ENCODE measurements at places on chromosomes 4 and X.

DNA sequence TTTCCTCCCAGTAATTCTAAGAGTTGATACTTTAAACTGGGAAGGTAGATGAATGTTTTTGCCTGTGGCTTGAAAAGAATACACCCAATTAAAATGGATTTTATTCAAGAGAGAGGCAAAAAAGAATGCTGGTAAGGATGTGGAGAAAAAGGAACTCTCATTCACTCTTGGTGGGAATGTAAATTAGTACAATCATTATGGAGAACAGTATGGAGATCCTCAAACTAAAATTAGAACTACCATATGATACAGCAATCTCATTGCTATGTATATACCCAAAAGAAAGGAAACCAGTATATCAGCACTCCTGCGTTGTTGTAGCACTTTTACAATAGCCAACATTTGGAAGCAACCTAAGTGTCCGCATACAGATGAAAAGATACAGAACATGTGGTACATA is 75.2 kb downstream of the ANKRD50 start:
- no peak for DNase-seq

GRCh38 chr4:163772238-163772637 is 277.7 kb downstream of the TMA16 start:
- no peak for DNase-seq

DNA sequence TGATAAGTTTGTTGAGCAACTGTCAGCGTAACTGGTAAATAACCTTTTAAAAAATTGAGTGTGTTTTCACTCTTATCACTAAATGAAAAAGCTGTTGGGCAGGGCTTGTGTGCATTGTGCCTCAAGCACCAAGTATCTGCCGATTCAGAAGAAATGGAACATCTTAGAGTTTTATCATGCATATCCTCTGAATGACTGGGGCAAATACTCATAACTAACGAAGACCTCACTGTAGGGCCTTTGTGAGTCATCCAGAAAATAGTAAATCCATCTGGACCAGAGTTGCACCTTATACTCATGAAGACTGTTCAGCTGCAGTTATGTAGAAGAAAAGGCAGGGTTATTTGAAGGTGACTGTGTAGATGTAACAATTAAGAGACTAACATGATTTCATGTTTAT is 222.1 kb downstream of the CAMK2D start:
- no peak for DNase-seq

DNA sequence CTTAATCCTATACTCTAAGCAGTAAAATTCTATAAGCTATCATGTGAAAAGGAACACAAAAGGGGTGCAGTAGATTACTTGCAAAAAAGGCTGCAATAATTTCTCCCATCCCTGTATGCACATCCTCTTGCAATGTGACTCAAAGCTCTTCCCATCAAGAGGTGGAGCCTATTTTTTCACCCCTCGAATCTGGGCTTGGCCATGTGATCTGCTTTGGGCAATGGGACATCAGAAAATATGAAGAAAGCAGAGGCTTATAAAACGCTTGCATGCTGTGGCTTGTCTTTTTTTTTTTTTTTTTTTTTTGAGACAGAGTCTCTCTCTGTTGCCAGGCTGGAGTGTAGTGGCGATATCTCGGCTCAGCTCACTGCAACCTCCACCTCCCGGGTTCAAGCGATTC is 33.0 kb downstream of the GEMIN8 start:
- no peak for DNase-seq

- DNase-seq: no peak
Observed at GRCh38 chr4:6592804-6593563, 18.0 kb downstream of the MAN2B2 start.

GRCh38 chr4:189792924-189793618 is 147.6 kb upstream of the FRG1 start:
- DNase-seq: peak; percentile 79

DNA sequence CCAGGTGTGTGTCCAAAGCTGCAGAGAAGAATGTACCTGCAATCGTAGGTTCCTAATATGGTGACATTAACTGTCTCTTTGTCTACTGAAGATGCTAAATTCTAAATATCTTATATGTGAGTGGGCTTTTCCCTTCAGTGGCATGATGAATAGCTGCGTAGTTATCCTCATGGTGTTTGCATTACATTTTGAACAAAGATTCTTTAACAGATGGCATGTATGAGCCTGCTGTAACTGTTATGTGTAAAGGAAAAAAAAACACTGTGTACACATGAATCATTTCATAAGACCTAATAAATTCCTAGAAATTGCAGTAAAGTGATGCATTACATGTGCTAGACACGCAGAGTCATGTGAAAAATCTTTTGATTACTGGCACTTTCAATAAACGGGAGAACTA is 288.0 kb downstream of the SH2D1A start:
- DNase-seq: no peak

- DNase-seq: no peak
Observed at GRCh38 chr4:60865273-60865672, 334.9 kb upstream of the ADGRL3 start.

- DNase-seq: peak; percentile 38
Observed at GRCh38 chr4:159105761-159106243, 2.9 kb downstream of the RAPGEF2 start.

GRCh38 chrX:38664285-38664684 is 102.9 kb downstream of the TSPAN7 start:
- no peak for DNase-seq
